ENCODE measurements at places on chromosomes 5 and 9.

DNA sequence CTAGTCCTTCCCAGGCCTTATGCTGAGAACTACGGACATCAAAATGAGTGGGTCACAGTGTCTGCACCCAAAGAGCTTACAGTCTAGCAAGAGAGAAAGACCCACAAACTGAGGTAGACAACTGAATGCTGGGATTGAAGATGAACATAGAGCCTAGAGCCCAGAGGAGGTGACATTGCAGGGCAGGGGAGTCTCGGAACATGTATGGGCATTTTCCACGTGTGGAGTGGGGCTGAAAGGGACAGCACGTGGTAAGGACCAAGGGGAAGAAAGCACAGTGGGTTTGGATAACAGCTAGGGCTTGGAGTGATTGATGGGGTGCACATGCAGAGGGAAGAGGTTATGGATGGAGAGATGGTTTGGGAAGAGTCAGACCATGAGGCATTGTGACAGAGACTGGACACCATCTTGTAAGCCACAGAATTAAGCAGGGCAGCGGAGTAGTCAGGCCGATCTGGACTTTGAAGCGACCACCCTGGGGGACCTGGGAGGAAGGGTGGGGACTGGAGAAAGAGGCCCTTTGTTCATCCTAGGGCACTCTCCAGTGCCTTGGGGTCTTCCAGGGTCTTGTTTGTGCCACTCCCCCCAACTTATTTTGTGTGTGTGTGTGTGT, 47.5 kb upstream of the SH3PXD2B start:
- no peak for DNase-seq

DNA sequence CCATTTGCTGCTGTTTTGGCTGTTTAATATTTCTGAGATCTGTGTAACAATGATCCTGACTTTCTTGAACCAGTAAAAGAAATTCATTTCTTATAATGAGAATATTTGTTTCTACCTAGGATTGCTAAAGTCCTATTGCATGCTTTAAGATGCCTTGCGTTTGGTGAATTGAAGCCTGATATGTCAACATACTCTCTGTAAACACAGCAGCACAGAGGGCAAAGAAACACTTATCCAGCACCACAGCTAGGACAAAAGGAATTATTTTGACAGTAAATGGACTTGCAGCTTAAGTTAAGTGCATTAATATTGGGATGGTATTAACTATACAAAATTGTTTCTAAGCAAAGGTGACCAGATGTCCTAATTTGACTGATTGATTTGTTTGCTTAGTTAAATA, 2031.2 kb upstream of the CDH6 start:
- DNase-seq = no peak

- no peak for DNase-seq
These were observed 171.2 kb upstream of the ACTBL2 start for GRCh38 chr5:57653636-57654290.

DNA sequence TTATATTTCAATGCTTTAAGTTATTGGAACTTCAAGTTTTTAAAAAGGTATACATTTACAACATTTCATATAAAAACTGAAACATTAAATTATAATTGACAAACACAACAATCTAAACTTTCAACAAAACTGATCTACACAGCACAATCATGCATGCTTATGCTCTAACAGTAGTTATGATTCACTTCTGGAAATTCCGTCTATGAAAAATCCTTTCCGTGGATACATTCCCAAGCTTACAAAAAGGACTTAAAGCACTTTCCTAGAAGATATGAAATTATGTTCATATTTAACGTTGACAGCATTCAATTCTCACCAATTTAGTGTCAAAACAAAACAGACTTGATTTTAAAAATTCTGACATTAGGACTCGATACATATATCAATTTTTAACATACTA, 3.7 kb downstream of the HNRNPH1 start:
- DNase-seq = no peak

DNA sequence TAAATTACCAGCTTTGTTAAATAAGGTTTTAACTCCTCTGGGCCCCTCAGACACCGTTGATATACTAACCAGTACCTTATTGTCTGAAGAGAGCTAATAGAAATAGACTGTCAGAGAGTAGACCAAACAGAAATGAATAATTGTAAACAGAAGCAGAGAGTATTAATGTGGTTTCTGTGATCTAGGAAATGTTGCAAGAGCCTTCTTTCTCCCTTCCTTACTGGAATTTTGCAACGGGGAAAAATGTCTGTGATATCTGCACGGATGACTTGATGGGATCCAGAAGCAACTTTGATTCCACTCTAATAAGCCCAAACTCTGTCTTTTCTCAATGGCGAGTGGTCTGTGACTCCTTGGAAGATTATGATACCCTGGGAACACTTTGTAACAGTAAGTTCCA, 5.1 kb downstream of the TYRP1 start:
- peak; percentile 2 for DNase-seq

GRCh38 chr5:68729678-68730077, 364.1 kb upstream of the SLC30A5 start:
- DNase-seq = no peak

DNA sequence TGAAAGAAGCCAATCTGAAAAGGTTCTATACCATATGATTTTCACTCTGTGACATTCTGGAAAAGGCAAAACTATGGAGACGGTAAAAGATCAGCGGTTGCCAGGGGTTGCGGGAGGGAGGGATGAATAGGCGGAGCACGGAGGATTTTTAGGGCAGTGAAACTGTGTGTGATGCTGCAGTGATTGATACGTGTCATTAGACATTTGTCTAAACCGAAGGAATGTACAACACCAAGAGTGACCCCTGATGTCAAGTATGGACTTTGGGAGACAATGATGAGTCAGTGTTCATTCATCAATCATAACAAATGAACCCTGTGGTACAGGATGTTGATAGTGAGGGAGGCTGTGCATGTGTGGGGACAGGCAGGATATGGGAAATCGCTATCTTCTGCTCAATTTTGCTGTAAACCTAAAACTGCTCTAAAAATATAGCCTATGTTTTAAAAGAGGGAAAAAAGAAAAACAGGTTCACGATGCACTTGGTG, 34.4 kb downstream of the ERGIC1 start:
- no peak for DNase-seq

- DNase-seq = peak; percentile 56
These were observed 8.4 kb upstream of the PSD2 start for GRCh38 chr5:139787257-139787567.

DNA sequence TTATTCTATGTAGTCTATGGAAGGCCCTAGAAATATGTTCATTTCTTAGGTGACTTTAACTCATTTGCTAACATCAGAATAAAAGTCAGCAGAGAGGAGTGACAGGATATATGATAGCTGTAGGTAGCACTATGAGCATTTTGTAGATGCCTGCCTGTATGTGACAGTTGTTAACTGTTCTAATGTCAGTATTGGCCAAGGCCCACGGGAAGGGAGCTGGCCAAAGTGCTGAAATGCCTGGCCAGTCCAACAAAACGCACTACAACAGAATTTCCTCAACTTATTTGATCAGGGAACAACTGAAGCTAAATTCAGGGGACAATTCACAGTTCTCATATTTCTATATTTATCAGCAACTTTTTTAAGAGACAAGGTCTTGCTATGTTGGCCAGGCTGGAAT, 20.8 kb downstream of the SV2C start:
- DNase-seq = no peak

GRCh38 chr5:131328536-131329285, 64.9 kb downstream of the CDC42SE2 start:
- DNase-seq = no peak

DNA sequence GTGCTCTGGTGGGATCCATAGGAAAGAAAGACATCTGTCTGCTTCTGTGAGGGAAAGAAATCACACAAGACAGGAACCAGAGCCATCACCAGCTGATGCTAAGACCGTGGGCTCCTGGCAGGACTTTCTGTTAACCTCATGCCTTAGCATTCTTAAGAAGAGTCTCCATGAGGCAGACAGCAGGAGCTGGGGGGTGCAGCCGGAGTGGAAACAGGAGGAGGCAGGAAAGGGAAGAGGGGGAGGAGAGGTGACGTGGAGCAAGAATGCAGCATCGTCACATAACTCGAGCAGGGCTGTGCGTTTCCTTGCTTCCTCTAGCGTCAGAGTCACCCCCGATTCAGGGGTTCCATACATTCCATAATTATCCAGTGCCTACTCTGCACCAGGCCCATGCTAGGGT, 53.6 kb downstream of the ERGIC1 start:
- DNase-seq = no peak

DNA sequence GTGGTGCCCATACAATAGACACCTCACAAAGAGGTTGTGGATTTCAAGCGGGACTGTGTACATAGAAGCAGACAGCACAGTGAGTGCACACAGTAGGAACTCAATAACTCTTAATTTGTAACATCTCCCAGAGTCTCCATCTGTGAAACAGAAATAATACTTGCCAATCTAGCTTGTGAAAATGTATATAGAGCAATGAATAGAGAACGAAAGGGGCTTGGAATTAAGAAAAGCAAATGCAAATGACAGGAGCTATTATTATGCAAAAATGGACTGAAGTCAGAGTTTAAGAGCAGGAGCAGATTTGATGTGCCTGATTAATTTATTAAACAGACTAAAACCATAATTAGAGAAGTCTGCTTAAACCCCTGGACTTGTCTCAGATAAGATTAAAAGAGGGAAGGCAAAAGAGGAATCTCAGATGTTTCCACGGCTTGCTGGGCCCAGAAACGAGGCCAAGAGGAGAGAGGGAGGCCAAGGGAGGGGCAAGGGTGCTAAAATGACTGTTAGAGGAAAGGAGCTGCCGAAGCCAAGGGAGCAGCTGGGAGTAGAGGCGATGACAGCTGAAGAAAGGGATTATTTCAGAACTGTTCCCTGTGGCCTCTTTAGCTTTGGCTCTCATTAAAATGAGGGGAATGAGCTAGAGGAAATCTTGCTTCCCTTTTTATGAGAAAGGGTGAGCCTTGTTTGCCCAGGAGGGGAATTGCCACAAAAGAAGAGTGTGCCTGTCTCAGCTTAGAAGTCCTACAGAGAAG, 72.1 kb downstream of the FEM1C start:
- peak; percentile 39 for DNase-seq

DNA sequence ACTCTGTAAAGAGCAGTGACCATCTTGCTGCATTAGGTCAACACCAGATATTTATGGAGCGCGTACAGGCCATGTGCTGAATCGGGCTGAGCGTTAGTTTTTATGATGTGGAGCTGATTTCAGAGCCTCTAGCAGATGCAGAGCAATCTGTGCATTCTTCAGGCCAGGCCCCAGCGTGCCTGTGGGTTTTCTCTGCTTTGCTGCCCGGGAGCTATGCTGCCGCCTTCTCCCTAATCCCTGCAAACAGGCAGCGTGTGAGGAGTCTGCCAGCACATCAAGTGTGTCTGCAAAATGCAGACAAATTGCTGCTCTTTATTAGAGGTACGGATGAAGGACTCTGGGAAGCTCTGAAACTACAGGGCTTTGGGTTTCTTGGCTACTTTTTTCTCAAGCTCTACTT, 170.0 kb downstream of the NTRK2 start:
- no peak for DNase-seq

GRCh38 chr9:4922730-4923129, 62.3 kb upstream of the JAK2 start:
- DNase-seq = no peak

DNA sequence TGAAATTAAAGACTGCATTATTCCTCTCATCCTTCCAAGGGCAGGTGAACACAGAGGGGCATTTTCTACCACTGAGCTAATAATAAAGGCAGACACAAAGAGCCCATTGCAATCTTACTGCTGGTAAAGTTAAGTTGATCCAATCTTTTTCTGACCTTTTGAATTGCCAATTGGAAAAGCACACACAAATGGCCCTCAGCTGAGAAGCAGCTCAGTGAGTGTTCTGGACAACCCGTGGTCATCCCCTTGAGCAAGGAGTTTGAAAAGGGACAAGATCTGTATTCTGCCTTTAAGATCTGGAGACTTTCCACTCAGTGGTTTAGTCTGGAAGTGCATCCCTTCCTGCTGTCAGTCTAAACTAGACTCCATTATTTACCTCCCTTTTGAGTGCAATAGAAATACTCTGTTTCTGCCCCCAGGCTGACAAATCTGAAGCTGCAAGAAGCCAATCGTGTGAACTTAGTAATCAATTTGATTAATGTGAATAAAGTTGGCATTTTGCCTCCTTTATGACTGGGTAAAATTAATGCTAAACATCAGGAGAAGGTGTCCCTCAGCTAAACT, 835.7 kb downstream of the MAT2B start:
- no peak for DNase-seq

DNA sequence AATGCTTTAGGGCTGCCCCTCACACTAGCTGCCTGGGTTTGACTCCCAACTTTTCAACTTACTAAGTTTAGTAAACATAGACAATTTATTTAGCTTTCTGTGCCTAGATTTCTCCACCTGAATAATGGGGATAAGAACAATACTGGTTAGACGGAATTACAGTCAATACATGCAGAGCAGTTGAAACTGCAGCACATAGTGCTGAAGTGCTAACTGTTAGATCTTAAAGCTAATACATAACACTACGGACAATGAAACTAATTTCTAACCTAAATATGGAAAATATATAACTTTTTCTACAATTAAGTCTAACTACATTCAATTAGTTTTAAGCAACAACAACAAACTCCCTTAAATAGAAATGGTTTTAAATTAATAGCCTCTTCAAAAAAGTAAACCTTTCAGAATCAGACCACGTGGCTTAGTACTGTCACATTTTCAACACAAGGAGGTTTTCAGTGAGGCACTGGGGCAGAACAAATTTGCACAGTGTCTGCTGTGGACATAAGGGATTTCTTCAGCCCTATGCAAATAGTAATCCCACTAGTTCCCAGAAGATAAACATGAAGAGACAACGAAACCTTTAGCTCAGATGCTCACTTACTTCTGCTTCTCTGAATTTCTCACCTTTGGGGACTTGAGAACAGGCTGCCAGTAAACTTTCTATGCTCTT, 293.4 kb downstream of the EDIL3 start:
- no peak for DNase-seq

GRCh38 chr9:21591221-21592062, 109.3 kb upstream of the IFNE start:
- DNase-seq = no peak

DNA sequence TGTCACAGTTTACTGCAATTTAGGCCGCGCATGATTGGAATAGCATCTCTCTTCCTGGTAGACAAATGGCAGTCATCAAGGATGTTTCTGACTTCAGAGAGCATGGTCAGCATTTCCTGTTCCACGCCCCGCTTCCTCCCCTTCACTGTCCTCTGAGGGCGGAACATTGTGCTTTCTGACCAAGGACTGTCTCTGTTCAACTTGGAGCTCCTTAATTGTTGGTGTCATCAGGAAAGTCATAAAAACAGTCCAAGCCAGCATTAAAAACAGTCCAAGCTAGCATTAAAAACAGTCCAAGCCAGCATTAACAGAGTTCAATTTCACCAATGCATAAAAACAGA, 301.3 kb upstream of the IRX4 start:
- no peak for DNase-seq

DNA sequence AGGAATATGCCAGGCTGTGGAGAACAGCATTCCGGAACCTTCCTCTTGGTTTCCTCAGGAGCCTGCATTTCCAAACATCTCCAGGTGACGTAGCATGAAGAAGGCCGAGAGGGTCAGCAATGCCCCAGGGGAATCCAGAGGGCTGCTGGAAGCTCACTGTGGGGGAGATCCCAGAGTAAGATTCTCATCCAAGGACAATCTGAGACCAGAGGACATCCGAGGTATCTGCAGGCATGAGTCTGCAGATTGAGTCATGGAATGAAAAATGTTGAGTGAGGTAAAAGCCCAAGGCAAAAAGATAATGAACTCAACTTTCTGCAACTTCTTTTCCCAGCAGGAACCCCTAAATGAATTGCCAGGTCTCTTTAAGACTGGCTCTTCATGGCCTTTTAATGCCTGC, 73.5 kb downstream of the KIF4B start:
- DNase-seq = no peak
